Prostate gland (tissue), 2 donors: ENCODE measurements at places on chromosomes 2 and 18.

DNA sequence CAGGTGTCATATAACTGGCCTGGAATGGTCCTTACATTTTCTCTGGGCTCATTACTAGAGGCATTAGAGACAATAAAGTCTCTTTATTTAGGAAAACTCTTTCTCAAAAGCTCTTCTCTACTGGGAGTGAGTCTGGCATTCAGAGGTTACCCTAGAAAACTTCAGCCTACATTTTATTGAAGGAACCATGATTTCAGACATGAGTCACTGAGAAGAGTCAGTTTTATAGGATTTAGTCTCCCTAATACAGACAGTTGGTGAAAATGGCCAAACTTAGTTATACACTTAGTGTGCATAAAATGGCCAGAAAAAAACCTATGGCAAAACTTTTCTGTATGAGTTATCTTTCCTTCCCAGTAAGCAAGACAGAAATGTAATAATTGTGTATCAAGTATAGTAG, 689.4 kb downstream of the ZEB2 start:
- DNase-seq = no peak

- no peak for DNase-seq
Measured at GRCh38 chr2:227206406-227206805, 42.0 kb downstream of the COL4A3 start.

GRCh38 chr2:70160545-70160944, 30.3 kb downstream of the C2orf42 start:
- DNase-seq = no peak

DNA sequence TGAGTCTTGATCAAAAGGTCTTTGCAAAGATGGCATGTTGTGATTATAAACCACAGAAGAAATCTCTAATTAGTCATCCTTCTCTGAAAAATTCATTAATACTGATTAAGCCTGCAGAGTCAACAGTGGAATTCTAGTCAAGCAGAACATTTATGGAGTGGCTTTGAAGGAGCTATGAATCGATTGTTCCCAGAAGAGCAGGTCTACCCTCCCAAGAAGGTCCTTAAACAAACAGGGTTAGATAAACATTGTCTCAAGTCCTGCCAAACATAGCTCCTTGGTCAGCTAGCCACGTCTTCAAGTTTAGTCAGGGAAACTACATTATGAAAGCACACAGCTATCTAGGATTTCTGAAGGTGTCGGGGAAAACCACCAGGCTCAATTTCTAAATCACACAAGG, 88.9 kb downstream of the ITGA4 start:
- DNase-seq = no peak

DNA sequence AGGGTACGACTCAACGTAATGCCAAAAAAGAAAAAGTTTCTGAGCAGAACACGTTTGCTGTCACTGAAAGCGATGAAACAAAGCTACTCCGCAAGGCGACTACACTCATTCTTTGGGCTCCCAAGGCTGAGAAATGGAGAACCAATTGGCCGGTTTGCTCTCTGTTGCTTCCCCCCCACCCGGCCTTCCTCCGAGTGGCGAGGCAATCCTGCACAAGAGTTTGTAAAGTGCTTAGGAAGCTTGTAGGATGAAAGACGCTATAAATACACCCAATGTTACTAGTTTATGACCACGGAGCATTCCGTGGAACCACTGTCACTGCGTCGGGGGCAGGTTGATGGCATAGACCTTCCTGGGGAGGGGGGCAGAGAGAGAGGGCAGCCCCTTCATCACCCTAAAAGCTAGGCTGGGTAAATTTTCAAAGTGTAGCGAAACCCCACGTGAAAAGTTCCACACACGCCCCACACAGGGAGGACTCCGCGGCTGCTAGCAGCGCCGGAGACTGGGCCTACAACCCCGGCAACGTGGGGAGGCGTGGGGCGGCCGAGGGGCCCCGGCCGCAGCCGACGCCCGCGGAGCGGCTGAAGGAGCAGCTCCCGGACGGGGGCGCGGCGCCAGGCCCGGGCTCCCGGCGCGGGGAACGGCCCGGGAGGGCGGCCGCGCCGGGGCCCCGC, 915 bp downstream of the CUL3 start:
- DNase-seq = peak; percentile 6

GRCh38 chr18:35430721-35431373, 53.7 kb upstream of the ZNF396 start:
- no peak for DNase-seq

DNA sequence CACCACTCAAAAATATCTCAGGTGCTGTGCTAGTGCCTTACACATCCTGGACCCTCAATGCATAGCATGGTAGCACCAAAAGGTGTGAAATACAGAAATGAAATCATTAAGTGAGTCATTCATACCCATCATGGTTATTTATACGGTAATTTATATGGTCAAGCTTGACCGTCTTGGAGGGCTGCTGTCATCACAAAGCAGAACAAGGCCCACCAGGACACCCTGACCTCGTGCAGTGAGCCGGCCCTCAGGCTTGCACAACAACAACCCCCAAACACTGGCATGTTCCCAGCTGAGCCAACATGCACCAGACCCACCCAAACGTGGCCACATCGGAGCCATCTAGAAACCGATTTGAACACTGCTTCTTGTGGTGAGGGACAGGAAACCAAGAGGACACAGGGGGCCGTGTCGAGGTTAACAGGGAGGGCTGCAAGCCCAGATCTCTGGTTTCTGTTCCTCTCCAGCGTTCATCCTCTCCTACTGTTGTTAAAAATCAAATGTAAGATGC, 378.5 kb upstream of the ID2 start:
- DNase-seq = peak; percentile 12

DNA sequence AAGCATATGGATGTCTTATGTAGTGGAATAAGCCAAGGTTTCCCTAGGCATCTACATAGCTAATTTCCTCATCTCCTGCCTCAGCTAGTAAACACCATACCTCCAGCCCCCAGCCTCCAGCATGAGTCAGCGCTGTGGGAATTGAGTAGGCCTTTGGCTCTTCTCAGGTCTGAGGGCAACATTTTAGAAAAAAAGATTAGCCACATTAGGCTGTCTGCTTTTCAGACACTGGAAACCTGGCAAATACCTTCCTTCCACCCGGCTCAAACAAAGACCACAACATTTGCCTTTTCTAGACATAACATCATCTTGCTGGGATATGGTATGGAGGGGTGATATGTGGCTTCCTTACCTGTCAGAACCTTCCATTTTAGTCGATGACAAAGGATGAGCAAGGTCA, 6.1 kb upstream of the CCDC195 start:
- DNase-seq = no peak

DNA sequence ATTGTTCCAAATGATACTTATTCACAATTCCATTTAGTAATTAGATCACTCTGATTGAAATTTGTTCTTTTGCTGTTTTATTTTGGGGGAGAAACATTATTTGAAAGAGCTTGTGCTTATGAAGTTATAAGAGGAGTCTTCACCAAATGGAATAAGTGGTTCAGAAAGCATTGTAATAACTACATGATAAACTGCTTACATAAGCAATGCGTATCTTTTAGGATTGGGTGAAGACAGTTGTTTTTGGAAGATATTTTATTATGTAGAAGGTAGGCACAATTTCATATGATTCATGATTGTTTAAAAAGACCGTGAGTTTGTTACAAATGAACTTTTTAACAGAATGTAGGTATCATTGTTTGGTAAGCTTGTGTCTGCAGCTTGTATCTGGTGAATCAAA, 14.5 kb downstream of the ZNF638 start:
- no peak for DNase-seq

- DNase-seq = no peak
Measured at GRCh38 chr18:6857300-6857699, 127.8 kb downstream of the ARHGAP28 start.

DNA sequence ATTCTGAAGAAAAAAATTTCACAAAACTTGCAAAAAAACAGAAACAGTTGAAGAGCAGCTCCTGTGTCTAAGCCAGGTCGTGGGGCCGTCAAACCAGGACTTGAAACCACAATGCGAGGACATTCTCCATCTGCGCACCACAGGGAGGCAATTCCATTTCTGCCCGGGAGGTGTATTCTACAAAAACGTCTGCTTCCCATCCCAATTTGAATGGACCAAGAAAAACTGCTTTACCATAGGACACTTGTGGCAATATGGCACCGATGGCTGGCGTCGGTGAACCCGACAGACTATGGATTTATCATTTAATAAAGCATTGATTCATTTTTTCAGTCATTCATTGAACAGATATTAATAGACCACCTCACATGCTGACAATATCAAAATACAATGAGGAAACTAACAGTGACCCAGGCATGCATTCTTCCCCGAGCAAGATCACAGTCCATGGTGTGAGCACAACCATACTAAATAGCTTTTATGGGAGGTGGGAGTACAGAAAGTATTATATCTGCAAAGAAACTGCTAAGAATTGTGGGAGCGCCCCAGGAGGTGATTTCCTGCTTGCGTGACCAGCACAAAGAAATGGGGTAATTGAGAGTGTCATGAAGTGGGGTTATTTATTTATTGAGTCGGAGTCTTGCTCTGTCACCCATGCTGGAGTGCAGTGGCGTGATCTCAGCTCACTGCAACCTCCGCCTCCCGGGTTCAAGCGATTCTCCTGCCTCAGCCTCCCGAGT, 10.5 kb upstream of the ZAP70 start:
- no peak for DNase-seq

DNA sequence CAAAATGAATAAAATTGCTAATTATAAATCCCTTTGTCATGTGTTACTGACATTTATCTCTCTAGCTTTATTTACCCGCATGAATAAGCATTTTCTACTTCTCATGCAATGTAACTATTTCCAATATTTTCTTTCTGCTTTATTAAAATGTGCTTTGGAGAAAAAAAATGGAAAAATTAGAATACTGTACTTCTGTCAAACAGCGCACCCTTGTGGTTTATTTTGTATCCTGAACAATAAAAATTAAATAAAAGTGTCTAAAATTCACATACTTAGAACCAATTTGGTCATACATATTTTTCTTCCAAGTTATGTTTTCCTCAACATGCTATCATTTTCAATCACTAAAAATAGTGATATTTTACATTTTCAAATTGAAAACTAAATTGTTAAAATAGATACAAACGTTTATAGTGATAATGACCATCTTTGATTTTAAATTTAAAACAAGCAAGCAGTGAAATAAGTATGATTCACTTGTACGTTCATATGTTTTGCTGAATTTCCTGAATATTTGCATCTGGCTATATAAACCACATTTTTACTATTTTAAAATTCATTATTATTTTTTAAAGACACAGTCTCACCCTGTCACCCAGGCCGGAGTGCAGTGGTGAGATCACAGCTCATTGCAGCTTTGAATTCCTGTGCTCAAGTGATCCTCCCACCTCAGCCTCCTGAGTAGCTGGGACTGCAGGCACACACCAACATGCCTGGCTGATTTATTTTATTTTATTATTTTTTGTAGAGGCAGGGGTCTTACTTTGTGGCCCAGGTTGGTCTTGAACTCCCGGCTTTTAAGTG, 95.9 kb upstream of the GRB14 start:
- no peak for DNase-seq

GRCh38 chr18:48402953-48403352, 6.2 kb downstream of the ZBTB7C start:
- DNase-seq = no peak
